CMK (cell line): ENCODE measurements at places on chromosomes 4 and X.

DNA sequence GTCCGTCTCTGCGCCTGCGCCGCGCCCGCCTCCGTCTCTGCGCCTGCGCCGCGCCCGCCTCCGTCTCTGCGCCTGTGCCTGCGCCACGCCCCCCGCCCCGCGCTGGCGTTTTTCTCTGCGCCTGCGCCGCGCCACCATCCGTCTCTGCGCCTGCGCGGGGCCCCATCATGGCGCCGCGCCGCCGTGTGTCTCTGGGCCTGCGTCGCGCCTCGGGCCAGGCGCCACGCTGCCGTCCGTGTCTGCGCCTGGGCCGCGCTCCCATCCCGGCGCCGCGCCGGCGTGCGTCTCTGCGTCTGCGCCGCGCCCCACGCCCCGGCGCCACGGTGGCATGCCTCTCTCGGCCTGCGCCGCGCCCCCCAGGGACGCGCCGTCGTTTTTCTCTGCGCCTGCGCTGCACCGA is 51.8 kb upstream of the DUX4 start:
- no peak for DNase-seq

GRCh38 chr4:183968502-183968901 is 63.4 kb downstream of the STOX2 start:
- DNase-seq: no peak

DNA sequence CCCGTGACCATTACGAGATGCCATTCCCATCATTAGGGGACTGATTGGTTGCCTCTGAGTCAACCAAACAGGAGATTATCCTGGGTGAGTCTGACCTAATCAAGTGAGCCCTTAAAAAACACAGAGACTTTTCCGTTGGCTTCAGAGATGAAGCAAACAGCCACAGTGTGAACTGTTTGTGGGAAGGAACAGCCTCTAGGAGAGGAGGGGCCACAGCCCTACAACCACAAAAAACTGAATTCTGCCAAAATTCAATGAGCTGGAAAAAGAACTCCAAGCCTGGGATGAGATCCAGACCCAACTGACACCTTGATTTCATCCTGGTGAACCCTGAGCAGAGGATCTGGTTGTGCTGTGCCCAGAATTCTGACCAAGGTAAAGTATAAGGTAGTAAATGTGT is 31.3 kb upstream of the TBL1X start:
- DNase-seq: no peak

- DNase-seq: no peak
Measured at GRCh38 chrX:136262812-136263315, 11.7 kb upstream of the MAP7D3 start.

- DNase-seq: no peak
Measured at GRCh38 chr4:118284169-118284568, 68.6 kb downstream of the PRSS12 start.

DNA sequence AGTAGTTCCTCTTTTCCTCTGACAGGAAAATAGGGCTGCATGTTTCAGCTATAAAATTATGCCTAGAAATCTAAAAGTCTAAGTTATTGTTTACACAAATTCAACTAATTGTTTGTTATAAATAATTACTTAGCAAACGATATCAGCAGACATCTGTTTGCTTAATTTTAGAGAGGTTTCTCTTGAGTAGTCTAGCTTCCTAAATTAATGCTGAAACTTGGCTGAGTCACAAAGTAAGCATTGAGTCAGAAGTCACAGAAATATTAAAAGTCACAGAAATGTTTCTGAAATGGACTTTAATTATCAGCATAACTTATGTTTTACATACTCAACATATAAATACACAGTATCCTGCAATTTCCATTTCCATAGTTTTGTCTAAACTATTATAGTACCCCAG is 1044.0 kb downstream of the CCSER1 start:
- DNase-seq: no peak

GRCh38 chr4:89420507-89420906 is 112.9 kb upstream of the GPRIN3 start:
- DNase-seq: no peak

DNA sequence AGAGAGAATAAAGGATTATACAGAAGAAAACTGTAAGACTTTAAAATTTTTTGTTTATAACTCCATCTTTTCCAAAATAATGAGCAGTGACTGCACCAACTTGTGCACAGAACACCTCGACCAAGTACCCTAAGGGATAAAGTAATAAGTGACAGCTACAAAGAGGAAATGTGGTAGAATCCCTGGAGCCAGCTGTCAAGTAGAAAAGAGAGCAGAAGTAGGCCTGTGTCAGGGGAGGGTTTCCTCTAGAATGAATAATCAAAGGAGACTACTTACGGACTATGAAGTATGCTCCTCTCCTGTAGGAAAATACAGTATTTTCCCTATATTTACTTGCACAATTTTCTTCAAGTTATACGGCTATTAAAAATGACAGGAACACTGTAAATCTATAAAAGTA is 1.2 kb downstream of the EIF1AX start:
- no peak for DNase-seq

- DNase-seq: no peak
Measured at GRCh38 chr4:153347117-153347516, 2.6 kb downstream of the MND1 start.

GRCh38 chrX:97039363-97040029 is 155.8 kb downstream of the RPA4 start:
- no peak for DNase-seq

DNA sequence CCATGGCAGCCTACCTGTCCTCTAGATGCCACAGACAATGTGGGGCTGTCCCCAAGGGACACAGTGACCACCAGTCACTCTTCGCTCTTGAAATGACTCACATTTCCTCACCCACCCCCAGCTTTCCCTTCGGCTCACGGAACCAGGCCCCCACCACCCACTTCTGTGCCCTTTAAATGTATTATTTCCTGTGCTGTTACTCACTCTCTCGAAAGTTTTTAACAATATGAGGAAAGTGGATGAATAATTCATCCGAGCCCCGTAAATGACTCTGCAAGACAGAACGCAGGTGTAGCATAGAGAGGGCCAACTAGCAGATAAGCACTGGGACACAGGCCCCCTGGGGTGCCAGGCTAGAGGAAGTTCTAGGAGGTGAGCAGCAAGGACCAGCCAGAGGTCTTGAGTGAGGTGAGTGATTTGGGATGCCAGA is 179.5 kb upstream of the TBL1X start:
- DNase-seq: no peak

GRCh38 chrX:71606536-71607216 is 11.6 kb downstream of the CXCR3 start:
- DNase-seq: no peak

DNA sequence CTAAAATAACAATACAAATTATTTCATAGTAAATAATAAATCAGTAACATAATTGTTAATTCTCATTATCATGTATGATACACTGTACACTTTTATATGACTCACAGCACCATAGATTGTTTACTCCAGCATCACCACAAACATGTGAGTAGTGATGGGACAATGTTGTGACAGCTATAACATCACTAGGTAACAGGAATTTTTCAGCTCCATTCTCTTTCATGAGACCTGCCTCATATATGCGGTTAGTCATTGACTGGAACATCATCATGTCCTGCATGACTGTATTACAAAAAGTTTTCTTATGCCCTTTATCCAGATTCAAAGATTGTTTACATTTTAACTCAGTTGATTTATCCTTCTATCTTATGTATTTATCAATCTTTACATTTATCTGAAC is 1530.0 kb downstream of the PCDH18 start:
- DNase-seq: no peak
